ENCODE measurements at places on chromosomes 13 and 19. TPM values are rescaled to one million over a fixed set of nuclear protein-coding genes. Genes with fewer than 3 reads are reported as not detected.

DNA sequence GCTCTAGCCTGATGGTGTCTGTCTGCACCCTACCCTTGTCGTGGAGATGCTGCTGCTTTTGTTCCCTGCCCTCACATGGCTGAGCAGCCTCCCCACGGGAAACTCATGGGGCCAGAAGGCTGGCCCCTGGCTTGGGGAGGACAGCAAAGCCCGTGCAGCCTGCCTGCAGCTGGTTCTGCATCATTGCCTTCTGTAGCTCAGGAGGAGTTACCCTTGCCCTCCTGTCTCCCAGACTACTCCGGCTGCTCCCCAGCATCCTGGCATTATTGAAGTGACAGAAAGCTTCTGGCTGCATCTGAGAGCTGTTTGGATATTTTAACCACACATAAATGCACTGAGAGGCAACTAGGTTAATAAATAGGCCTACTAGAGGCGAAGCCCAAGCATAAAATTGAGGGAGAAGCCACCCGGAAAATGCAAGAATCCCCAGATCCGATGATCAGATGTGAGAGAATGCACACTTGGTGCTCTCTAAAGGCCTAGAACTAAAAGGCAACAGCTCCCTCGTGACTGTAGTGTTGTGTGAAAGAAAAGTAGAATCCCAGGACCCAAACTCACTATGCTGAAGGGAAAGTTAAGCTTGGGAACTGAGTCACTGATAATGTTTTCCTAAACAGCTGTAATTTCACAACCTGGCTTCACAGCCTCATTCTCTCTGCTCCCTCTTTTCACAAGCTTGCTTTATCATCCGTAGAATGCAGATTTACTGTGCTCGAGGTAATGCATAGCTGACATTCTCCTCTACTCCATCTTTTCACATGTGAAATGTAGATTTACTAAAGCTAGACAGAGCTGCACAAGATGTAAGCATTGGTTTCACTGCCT is 110.8 kb downstream of the TNFRSF19 start:
- no peak for DNase-seq

- DNase-seq, result no peak
Measured at GRCh38 chr19:14661372-14661924, 13.2 kb downstream of the ADGRE3 start.

DNA sequence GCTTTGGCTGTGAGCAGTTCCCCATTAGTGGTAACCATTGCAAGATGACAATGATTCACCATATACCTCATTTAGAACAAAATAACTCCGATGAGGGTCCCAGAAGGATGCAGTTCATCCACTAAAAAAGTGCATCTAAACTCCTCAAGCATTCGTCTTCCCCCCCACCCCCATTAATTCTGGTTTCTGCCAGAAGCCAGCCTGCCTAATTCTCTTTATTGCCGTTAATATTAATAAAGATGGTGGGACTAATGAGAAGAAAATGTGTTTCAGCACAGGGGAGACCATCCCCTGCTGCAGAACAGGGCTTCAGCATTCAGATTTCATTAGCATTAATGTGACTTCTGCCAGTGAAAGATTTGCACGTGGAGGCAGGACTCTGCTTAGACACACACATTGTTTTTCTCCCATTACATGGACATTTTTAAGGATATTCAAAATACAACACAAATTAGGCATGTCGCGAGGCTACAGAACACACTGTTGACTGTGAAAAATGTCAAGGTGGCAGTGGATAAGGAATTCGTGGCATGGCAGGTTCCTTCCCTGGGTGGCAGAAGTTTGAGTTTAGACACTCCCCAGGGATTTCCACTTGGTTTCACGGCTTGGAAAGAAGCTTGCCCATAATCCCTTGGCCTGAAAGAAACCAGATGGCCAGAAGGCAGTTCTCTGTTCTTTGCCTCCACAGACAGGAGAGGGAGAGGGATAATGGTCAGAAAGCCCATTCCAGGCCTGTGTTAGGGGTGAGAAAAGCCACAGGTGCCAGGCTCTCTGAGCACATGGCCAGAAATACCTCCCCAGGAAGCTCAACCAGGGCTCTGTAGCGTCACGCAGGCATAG is 236.5 kb downstream of the FOXO1 start:
- DNase-seq, result no peak

Gene CEACAM16
- not detected for total RNA-seq

Gene PNMA8B
- 0.65 TPM for total RNA-seq

GRCh38 chr19:5369962-5370367 is 29.4 kb upstream of the PTPRS start:
- peak; percentile 52 for DNase-seq

Gene LMTK3
- total RNA-seq, result 0.70 TPM

GRCh38 chr13:32116210-32116609 is 84.6 kb downstream of the FRY start:
- no peak for DNase-seq

- DNase-seq, result no peak
Measured at GRCh38 chr19:4302243-4302640, at the start of gene TMIGD2. Gene TMIGD2 (minus strand): TSS chr19:4302389. CDS start chr19:4302385, 4 bp downstream.

DNA sequence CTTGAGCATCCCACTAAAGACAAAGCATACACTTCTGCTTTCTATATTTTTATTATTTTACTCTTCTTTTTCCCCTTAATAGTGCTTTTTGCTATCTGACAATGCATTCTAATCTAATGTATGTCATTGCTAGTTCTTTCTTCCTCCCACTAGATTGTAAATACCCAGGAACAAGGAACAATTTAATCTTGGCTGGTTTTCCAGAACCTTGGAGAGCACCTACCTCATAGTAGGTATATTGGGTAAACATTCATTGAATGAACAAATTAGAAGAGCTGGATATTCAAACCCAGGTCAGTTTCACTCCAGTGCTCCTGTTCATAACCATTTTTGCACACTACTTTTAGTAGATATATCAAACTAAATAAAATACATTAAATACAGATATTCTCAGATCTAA is 1617.6 kb upstream of the SLC10A2 start:
- no peak for DNase-seq

Gene KRTDAP
- total RNA-seq, result not detected

DNA sequence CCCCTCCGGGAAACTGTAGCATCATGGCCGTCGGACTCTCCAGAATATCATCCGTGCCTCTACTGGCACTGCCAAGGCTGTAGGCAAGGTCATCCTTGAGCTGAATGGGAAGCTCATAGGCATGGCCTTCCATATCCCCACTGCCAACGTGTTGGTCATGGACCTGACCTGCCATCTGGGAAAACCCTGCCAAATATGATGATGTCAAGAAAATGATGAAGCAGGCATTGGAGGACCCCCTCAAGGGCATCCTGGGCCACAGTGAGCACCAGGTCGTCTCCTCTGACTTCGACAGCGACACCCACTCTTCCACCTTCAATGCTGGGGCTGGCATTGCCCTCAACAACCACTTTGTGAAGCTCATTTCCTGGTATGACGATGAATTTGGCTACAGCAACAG is 41.9 kb upstream of the CALM3 start:
- no peak for DNase-seq

Gene ZNF208
- 20.7 TPM for total RNA-seq

DNA sequence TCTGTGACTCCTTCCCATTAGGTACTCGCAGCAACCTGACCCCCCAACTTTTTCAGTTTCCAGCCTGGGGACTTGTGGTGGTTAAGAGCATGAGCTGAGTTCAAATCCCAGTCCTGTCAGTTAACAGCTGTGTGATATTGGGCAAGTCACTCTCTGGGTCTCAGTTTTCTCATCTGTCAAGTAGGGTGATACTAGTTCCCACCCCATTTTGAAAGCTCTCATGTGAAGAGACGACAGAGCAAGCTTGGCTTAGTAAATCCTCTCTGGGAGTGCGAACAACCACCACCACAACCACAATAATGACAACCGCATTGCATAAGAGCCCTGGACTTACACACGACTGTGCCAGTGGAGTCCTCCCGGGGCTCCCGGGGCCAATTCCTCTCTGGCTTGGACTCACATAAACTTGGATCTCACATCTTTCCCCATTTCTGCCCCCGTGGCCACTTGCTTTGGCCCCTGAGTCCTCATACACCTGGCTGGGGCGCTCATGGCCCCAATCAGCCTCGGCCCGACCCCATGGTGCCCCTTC is 454 bp downstream of the BLVRB start:
- DNase-seq, result no peak

Gene KLK2
- total RNA-seq, result not detected

Gene ZNF8
- 4.6 TPM for total RNA-seq

GRCh38 chr19:8592231-8593009 is 15.2 kb upstream of the MYO1F start:
- DNase-seq, result peak; percentile 98

Gene PTH2
- not detected for total RNA-seq

- DNase-seq, result no peak
Measured at GRCh38 chr13:42401376-42401775, 129.4 kb downstream of the AKAP11 start.

DNA sequence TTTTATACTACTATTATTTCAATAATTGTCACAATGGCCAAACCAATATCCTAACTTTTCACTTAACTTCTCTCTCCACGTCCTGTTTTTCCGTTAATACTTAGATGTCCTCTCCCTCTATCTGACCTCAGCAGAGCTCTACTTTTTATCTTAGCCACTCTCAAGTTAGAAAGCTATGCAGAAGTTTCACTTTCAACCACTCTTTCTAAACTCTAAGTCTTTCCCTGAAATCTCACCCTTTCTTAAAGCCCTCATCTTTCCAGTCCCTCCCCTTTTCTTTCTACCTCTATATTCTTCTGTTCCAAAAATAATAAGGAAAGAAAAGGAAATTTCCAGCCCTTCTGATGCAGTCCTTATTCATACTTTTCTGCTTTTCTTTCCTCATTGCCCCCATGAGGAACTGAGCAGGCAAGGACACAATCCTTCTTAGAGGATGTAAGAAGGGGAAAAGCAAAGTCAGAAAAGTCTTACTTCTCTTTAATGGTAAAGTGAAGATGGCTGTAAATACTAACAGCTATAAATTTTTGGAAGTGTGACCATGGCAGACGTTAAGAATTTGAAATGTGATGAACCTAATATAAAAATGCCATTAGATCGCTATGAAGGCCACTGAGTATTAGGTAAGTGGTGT is 23.0 kb downstream of the FAM216B start:
- no peak for DNase-seq

Gene S1PR4
- 0.27 TPM for total RNA-seq

Gene TUBA3C
- 0.27 TPM for total RNA-seq

Data from Right ventricle myocardium superior (tissue), 1 donor.